ENCODE measurements at places on chromosomes 2 and 18.

DNA sequence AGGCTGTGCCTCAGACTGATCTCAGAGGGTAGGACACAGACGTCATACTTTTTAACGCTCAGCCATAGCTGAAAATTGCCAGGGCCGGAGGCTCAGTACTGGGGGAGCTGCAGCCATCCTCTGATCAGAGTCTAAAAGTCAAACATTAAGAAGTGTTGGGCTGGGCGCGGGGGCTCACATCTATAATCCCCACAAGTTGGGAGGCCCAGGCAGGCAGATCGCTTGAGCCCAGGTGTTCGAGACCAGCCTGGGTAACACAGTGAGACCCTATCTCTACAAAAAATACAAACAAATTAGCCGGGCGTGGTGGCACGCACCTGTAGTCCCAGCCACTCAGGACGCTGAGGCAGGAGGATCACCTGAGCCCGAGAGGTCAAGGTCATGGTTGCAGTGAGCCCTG, 48.8 kb downstream of the FAM178B start:
- DNase-seq = no peak

GRCh38 chr2:162566666-162567065, 222.7 kb downstream of the GCA start:
- DNase-seq = no peak

- DNase-seq = no peak
Observed at GRCh38 chr2:70854411-70854810, 18.8 kb upstream of the CD207 start.

DNA sequence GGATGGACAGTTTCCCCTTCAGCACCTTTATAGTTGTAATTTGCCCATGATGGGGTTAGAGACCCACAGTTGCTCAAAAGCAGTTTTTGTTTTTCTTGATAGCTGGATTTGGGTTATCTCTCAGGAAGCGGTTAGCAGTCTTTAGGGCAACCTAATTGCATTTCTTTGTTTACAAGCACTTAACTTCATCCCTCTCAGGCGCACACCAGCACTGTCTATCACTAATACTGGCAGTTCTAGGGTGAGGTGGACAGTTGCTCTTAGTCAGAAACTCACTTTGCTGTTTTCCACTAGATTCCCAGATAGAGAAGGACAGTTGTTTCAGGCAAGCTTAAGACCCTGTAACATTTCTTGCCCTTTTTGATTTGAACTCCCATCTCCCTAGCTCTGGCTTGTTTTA, 146.0 kb downstream of the AGAP1 start:
- no peak for DNase-seq

DNA sequence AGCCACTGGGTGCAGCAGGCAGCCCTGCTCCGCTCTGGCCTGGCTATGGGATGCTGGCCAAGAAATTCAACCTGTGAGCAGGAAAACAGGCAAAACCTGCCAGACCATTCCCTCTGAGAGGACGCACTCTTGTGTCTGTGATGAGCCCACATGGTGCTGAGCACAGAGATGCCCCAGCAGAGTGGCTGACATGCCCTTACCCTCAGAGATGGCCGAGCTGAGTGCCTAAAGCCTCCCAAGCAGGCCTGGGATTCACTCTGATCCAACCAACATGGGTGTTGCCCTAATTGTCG, 34.3 kb upstream of the TAF1B start:
- DNase-seq = no peak

GRCh38 chr2:121400201-121400600, 115.2 kb upstream of the TFCP2L1 start:
- DNase-seq = no peak

DNA sequence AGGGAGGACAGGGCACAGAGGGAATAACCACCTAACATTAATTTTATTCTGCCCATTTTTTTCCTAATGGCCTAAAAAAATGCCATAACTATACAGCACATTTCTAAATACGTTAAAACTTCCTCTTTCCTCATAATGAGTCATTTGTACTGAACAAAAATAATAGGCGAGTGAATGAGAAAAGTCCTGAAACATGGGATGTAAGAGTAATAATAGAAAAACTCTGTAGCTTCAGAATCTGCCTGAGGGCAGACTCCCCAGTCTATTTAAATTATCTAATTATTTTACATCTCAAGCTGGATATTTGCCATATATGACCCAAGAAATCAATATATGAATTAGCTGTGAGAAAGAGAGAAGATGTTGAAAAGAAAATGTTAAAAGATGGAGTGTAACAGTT, 285.1 kb downstream of the TMX3 start:
- DNase-seq = no peak

GRCh38 chr2:62287282-62287681, 91.4 kb downstream of the B3GNT2 start:
- no peak for DNase-seq

- DNase-seq = no peak
Observed at GRCh38 chr2:181754105-181754504, 73.8 kb upstream of the NEUROD1 start.

- DNase-seq = no peak
Observed at GRCh38 chr2:56985609-56986008, 801.8 kb downstream of the CCDC85A start.

DNA sequence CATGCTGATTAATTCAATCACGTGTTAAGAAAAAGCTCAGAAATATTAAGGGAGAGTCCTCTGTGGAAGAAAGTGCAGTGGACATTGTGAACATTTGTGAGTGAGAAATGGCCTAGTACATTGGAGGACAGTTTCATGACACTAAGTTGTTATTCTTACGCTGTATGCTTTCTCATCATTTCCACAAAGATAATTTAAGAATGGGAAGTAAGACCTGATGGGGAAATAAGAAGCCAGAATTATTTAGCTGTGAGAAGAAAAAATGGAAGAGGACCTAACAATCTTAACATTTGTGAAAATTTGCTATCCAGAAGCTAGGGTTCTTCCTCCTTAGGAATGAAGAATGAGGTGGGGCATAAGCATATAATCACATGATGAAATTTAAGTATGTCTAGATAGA, 15.2 kb upstream of the RAPH1 start:
- no peak for DNase-seq

DNA sequence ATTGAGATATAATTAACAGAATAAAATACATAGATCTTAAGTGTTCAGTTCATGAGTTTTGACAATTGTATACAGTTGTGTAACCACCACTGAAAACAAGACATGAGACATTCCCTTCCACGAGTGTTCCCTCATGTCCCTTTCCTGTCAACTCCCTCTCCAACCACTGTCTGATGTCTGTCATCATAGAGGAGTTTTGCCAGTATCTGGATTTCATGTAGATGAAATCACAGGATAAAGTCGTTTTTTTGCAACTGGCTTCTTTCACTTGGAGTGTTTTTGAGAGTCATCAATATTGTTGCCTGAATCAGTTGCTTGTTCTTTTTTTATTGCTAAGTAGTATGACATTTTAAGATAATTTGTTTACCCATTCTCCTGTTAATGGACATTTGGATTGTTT, 52.7 kb downstream of the RBMS1 start:
- DNase-seq = no peak

DNA sequence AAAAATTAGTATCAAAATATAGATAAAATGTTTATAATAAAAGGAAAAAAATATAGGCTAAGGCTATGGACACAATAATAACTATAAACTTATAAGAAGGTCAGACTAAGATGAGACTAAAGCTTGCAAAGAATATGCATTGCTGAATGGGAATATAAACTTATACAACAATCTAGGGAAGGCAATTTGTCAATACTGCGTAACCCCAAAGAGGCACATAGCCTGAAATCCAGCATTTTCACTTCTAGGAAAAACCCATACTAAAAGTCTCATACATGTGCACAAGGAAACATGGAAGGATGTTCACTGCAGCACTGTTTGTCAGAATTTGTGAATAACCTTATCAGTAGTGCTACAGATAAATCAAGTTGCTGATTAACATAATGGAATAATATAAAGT, 45.5 kb downstream of the FANCL start:
- DNase-seq = no peak

GRCh38 chr18:79944126-79944731, 7.2 kb downstream of the SLC66A2 start:
- DNase-seq = no peak

GRCh38 chr2:239824866-239825704, 200.1 kb downstream of the NDUFA10 start:
- DNase-seq = no peak

DNA sequence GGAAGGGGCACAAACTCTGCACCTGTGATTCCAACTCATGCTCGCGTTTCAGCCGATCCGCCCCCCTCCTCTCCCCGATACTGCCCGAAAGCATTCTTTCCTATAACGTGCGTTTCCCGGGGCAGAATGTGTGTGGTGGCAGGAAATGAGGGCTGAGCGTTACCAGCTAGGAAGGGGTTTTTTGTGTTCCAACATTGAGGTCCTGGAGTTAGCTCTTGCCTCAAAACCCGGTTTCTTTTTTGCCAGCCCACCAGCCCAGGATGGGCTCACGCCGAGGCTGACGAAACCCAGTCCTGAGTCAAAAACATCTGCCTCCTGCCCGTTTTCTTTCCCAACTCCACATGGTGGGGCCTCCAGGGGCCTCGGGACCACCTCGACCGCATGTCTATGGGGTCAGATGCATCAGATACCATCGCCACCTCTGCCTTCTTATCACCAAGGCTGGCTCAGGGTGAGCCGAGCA, 113.7 kb upstream of the COPS8 start:
- no peak for DNase-seq

DNA sequence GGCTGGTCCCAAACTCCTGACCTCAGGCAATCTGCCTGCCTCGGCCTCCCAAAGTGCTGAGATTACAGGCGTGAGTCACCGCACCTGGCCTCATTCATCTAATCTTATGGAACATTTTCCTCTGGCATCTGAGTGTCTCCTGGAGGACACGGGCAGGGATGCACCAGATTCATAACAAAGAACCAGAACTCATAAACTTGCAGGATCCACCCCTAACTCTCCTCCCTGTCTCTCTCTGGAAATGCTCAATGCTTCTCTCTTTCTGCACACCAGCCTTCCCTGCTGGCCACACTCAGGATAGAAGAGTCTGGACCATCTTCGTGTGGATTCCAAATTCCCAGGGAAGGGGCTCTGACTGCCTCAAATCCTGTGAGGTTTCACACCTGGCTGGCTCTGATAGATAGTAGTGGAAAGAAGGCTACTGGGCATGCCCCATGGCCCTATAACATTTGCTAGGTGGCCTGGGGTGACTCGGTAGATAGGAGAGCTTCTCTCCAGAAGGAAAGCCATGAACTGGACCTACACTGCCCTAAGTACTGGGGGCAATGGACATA, 483.2 kb upstream of the GYPC start:
- DNase-seq = no peak

GRCh38 chr18:11688972-11689668, at the start of gene GNAL:
Gene GNAL, plus strand, starts transcription at chr18:11689264. Its CDS starts 300 bp downstream, at chr18:11689564.
- no peak for DNase-seq

GRCh38 chr18:75478996-75479880, 51.7 kb upstream of the SMIM21 start:
- peak; percentile 40 for DNase-seq

DNA sequence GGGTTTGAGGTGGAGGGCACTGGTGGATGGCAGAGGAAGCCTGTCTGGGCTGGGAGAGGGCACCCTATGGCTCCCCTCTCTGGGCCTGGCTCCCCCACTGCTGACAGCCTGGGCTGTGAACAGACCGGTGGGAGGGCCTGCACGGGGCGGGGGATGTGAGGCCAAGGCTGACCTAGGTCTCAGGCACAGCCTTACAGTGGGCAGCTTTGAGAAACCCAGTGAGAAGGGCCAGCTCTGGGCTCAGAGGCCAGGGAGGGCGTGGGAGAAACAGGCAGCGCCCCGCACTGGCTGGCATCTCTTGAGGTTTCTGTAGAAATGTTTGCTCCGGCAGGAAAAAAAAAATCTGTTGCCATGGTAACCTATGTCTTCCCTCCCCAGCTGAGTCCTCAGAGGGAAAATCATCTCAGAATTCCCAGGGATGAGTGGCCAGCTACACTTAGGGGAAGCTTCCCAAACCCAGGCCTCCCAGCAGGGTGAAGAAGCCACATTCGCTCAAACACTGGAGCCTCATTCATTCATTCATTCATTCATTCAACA, 71.7 kb upstream of the TAF1B start:
- no peak for DNase-seq

DNA sequence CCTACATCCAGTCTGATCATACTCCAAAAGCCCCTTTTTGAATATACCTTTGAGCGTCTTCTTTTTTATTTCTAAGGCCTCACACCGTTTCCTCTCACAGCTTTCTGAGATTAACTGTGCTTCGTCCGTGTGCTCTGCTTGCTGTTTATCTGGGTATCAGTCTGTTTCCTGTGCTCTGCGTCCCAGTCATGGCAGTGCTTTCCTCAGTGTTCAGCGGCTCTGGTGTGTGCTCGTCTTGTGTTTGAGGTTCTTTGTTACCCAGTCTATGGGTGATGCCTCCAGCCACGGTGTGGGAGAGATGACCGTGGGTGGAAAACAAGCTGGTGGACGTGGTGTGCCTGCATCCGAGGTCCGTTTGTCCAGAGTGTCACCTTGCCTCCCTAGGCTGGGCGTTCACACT, 33.6 kb upstream of the BIN1 start:
- no peak for DNase-seq

DNA sequence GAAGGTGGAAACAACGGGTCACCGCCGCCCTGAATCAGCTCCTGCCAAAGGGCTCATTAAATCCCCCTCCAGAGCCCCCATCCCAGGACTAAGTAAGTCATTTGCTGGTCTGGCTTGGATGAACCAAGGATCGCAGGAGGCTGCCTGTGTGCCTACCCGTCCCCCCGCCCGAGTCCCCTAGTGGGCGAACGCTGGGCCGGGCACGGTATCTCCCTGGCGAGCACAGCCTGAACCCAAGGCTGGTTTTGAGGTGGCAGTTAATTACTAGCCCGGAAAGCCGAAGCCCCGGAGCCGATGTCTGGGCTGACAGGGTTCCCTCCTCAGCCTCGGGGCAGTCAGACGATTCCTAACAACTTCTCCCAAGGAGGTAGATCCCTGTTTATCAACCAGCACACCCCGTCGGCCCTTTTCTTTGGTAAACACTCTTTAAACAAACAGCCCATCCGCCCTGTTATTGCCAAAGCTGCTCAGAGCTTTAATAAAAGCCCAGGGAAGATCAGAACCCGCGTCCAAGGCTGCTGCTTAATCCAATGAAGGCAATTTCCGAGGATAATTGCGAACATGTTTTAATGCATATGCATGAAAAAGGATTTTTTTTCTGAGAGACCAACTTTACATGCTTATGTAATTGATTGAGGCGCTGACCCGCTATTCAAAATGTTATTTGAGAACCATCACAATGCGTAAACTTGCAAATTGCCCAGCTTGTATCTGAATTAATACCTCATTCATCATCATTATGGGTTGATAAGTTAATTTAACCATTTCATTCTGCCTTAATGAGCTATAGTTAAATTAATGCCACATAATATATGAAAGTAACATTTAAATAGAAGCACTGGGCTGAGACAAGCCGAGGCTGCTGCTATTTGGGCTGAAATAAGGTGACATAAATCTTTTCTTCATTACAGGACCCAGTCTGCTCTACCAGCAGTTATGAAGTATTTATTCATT, 10.5 kb downstream of the EVX2 start:
- no peak for DNase-seq

- no peak for DNase-seq
Observed at GRCh38 chr18:8260319-8260718, 348.9 kb upstream of the RAB12 start.

- no peak for DNase-seq
Observed at GRCh38 chr18:55128437-55128836, 169.2 kb upstream of the CCDC68 start.

All from bone marrow (tissue), 2 donors.